ENCODE measurements at places on chromosomes 6 and 20.

DNA sequence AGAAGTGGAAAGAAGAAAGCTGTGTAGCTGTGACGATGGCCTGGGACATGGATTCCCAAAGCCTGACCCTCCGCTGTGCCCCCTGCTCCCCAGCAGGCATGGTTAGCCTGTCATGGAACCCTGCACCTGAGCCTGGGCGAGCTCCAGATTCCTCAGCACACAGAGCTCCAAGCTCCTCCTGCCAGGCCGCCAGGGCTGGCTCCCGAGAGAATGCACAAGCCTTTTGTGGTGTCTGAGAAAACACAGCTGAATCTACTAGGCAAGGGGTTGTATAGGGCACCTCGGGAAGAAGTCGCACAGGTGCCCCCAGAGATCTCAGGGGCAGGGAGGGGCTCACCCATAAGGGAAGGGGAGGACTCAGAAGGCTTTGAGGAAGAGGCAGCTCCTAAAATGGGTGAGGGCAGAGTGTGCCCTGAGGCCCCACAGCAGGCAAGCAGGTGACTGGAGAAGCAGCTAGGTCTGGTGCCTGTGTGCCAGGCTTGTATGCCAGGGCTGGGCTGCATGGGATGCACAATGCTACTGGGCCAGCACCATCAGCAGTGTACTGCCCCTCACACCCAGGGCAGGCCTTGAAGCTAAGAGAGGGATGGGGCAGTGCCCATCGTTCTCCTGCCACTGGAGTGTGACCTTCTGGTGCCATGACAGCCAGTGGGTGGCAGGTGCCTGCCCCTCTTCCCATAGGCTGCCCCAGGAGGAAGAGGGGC is 64.3 kb upstream of the CD93 start:
- no peak for DNase-seq
- no peaks in the 10 kb centered on the region for H3K27me3 ChIP-seq
- no peak overlapping the region for H3K4me3 ChIP-seq
- no peaks in the 10 kb centered on the region for H3K36me3 ChIP-seq
- H3K4me1 ChIP-seq, result peaks cover 15% of the 10 kb centered on the region

DNA sequence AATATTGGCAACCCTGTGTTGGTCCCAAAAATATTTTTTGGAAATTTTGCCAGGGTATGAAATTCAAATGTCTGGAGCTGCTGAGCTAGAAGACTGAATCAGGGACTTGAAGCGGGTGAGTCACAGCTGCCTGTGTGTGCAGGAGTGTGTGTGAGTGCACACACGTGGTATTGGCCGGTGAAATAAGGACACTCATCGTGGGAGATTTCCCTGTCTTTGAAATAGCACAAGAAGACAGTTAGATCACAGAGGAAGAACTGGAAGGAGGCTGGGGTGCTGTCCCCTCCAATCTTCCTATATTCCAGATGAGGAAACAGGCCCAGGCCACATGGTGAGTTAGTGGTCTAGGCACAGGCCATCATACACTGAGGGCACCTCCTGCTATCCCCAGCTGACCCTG is 123.8 kb upstream of the MLN start:
- DNase-seq, result no peak
- H3K36me3 ChIP-seq, result peaks cover 4% of the 10 kb centered on the region
- peaks cover 11% of the 10 kb centered on the region for H3K27me3 ChIP-seq
- H3K4me1 ChIP-seq, result peaks cover 18% of the 10 kb centered on the region
- no peak overlapping the region for H3K27ac ChIP-seq

- H3K27me3 ChIP-seq, result no peaks in the 10 kb centered on the region
- no peak overlapping the region for H3K27ac ChIP-seq
- no peak overlapping the region for H3K4me3 ChIP-seq
- peaks cover 23% of the 10 kb centered on the region for H3K4me1 ChIP-seq
Measured at GRCh38 chr20:43938017-43938655, 23.5 kb downstream of the TOX2 start.

- H3K27ac ChIP-seq, result no peak overlapping the region
- peaks cover 24% of the 10 kb centered on the region for H3K4me1 ChIP-seq
- H3K4me3 ChIP-seq, result no peak overlapping the region
- H3K27me3 ChIP-seq, result no peaks in the 10 kb centered on the region
Measured at GRCh38 chr6:168218785-168219566, 100.6 kb downstream of the DACT2 start.

- no peak overlapping the region for H3K27ac ChIP-seq
- no peak overlapping the region for H3K4me3 ChIP-seq
- peaks cover 60% of the 10 kb centered on the region for H3K4me1 ChIP-seq
- peaks cover 6% of the 10 kb centered on the region for H3K27me3 ChIP-seq
Measured at GRCh38 chr6:705047-705446, 12.1 kb upstream of the EXOC2 start.

DNA sequence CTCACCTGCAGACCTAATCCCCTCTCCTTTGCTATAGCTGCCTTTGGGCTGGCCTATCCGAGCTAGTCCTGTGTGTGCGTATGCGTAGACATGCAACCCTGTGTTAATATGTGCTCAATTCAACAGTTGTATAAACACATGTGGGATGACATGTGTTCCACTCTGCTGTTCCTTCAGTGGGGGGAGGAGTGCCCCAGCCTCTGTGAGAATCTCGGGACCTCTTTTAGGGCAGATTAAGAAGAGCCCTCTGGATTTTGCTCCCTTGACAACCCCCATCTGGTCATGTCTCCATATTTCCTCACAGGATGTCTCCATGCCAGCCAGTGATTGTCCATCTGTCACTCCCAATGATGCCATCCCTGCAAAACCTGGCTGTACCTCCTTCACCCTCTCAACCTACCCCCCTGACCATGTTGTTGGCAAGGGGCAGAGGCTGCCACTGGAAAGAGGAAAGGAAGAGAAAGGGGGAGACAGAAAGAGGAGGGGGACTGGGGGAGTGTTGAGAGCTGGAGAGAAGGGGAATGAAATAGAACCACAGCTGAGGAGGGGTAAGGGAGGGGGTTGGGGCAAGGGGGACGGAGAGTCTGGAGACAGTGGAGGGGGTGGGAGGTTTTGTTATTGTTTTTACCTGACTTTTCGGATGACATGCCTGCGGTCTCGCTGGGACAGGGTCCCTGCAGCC is 417 bp downstream of the PRRT1 start:
- H3K27me3 ChIP-seq, result peaks cover 59% of the 10 kb centered on the region
- DNase-seq, result no peak
- H3K4me1 ChIP-seq, result peaks cover 51% of the 10 kb centered on the region

GRCh38 chr20:12946789-12947188 is 62.0 kb upstream of the SPTLC3 start:
- no peak for DNase-seq
- no peaks in the 10 kb centered on the region for H3K36me3 ChIP-seq
- no peaks in the 10 kb centered on the region for H3K4me1 ChIP-seq
- no peak overlapping the region for H3K27ac ChIP-seq

GRCh38 chr6:23510778-23511510 is 615.1 kb upstream of the NRSN1 start:
- H3K27me3 ChIP-seq, result no peaks in the 10 kb centered on the region
- DNase-seq, result no peak
- no peaks in the 10 kb centered on the region for H3K36me3 ChIP-seq
- peaks cover 20% of the 10 kb centered on the region for H3K4me1 ChIP-seq

- no peaks in the 10 kb centered on the region for H3K4me1 ChIP-seq
- peaks cover 2% of the 10 kb centered on the region for H3K36me3 ChIP-seq
- H3K27ac ChIP-seq, result no peak overlapping the region
- H3K4me3 ChIP-seq, result no peak overlapping the region
- no peak for DNase-seq
Measured at GRCh38 chr6:91874971-91875370, 1288.1 kb upstream of the MAP3K7 start.

DNA sequence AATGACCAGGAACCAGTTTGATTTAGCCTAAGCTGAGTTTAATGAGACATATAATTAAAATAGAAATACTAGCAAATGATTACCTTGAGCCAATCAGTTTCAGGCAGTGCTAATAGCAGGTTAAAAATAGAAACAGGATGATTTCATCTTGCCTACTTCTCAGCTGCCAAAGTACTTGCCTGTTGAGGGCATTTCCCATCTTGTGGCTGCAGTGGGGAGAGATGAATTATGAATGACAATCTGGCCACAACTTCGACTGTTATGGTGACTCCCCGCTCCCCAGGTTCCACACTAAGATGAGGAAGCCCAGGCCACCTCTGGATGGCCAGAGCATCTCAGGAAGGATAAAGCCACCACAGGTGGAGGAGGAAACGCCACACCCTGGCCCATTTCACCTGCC is 31.3 kb downstream of the MBOAT1 start:
- DNase-seq, result no peak
- H3K27ac ChIP-seq, result no peak overlapping the region
- H3K4me3 ChIP-seq, result no peak overlapping the region
- H3K4me1 ChIP-seq, result no peaks in the 10 kb centered on the region

DNA sequence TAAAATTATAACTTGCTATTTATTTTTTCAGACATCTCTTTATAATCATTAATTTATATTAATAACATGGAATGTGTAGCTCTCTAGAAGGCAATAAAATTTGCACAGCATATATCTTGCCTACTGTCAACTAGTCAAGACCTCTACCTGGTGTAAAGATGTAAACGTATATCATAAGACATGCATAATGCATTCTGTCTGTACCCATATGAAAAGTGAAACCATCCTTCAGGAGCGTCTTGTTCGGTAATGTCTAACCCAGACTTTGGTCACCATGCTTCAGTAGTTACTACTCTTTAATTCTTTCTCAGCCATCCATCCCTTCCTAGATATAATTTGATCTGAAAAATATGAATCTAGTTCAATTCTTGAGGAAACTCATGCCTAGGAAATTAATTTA is 21.0 kb downstream of the CEP43 start:
- DNase-seq, result no peak
- no peak overlapping the region for H3K27ac ChIP-seq
- no peaks in the 10 kb centered on the region for H3K4me1 ChIP-seq
- H3K36me3 ChIP-seq, result peaks cover 26% of the 10 kb centered on the region
- no peak overlapping the region for H3K4me3 ChIP-seq
